ENCODE measurements at places on chromosomes 16 and 17. TPM values are rescaled to one million over a fixed set of nuclear protein-coding genes. Genes with fewer than 3 reads are reported as not detected.

GRCh38 chr16:75254359-75254837 is 3.0 kb upstream of the BCAR1 start:
- peaks cover 96% of the 10 kb centered on the region for H3K4me1 ChIP-seq
- no peaks in the 10 kb centered on the region for H3K36me3 ChIP-seq
- peak overlapping the region; percentile 96 for H3K27ac ChIP-seq
- peak; percentile 66 for DNase-seq
- no peak overlapping the region for H3K4me3 ChIP-seq
- no peaks in the 10 kb centered on the region for H3K27me3 ChIP-seq

- H3K27ac ChIP-seq, result no peak overlapping the region
- no peaks in the 10 kb centered on the region for H3K36me3 ChIP-seq
- no peak for DNase-seq
- no peak overlapping the region for H3K4me3 ChIP-seq
Measured at GRCh38 chr17:13306310-13306962, 288.6 kb upstream of the ELAC2 start.

GRCh38 chr17:75557852-75558665 is 29.5 kb upstream of the MYO15B start:
- no peak overlapping the region for H3K27ac ChIP-seq
- H3K36me3 ChIP-seq, result no peaks in the 10 kb centered on the region

- no peaks in the 10 kb centered on the region for H3K36me3 ChIP-seq
- no peak overlapping the region for H3K4me3 ChIP-seq
- no peak for DNase-seq
- peaks cover 26% of the 10 kb centered on the region for H3K27me3 ChIP-seq
- peaks cover 3% of the 10 kb centered on the region for H3K4me1 ChIP-seq
- H3K27ac ChIP-seq, result no peak overlapping the region
Measured at GRCh38 chr17:7107795-7108559, 6.6 kb downstream of the ASGR2 start.

DNA sequence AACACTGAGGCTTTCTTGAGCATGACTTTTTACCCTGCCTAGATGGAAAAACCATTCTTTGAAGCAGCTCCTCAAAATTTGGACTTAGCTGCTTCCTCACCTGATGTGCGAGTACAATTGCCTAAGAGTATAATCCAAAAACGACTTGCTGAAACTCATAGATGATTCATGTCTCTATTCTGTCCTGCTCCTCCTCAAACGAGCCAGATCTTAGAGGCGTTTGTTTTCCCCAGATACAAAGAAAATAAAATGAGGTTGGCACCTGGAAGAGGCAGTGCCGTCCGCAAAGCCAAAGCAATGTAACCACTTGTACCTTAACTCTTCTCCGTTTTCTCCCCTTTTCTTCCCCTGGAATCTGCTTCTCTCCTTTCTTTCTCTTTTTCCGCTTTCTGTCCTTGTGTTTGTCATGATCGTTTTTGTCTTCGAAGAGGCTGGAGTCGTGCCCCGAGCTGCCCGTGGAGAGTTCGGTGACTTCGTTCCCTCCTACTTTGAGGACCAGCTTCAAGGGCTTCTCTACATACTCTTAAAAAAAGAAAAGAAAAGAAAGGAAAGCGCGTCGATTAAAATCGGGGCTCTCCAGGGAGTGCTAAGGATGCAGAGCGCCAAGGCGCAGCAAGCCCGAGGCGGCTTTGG is 895 bp downstream of the BRD7 start:
- H3K27me3 ChIP-seq, result no peaks in the 10 kb centered on the region
- peaks cover 36% of the 10 kb centered on the region for H3K36me3 ChIP-seq
- peak overlapping the region; percentile 84 for H3K27ac ChIP-seq
- peaks cover 55% of the 10 kb centered on the region for H3K4me1 ChIP-seq
- DNase-seq, result no peak

DNA sequence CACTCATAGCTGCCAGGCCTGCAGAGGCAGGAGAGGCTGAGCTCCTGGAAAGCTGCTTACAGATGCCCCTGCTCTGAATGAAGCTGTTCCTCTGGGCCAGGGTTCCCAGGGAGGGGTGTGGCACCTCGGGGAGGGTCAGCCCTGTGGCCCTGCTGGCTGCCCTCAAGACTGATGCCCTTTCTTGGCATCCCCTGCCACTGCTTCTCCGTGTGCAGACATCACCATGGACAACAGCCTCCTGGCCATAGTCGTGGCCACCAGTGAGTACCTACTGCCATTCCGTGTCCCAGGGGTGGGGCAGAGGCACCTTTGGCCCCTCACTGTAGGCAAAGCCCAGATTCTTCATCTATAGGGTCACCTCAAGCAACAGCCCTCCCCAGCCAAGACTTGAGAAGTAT is 8.9 kb downstream of the MRPL27 start:
- no peaks in the 10 kb centered on the region for H3K27me3 ChIP-seq
- H3K4me3 ChIP-seq, result no peak overlapping the region
- no peak overlapping the region for H3K27ac ChIP-seq
- peak; percentile 56 for DNase-seq
- peaks cover 23% of the 10 kb centered on the region for H3K4me1 ChIP-seq
- H3K36me3 ChIP-seq, result peaks cover 11% of the 10 kb centered on the region

GRCh38 chr17:64470625-64471024 is 21.7 kb downstream of the MILR1 start:
- no peaks in the 10 kb centered on the region for H3K27me3 ChIP-seq
- H3K27ac ChIP-seq, result no peak overlapping the region
- no peak overlapping the region for H3K4me3 ChIP-seq

- peak within 1 kb of the TSS; percentile 51 for H3K4me3 ChIP-seq
- H3K36me3 ChIP-seq, result peaks cover 8% of the 10 kb centered on the region
- DNase-seq, result no peak
- H3K27me3 ChIP-seq, result peaks cover 25% of the 10 kb centered on the region
- no peak within 1 kb of the TSS for H3K27ac ChIP-seq
- H3K4me1 ChIP-seq, result peaks cover 43% of the 10 kb centered on the region
Measured at GRCh38 chr17:50129728-50130558, at the start of gene SAMD14. Gene SAMD14 (minus strand): TSS chr17:50130160. CDS start chr17:50124959, 5,201 bp downstream.

DNA sequence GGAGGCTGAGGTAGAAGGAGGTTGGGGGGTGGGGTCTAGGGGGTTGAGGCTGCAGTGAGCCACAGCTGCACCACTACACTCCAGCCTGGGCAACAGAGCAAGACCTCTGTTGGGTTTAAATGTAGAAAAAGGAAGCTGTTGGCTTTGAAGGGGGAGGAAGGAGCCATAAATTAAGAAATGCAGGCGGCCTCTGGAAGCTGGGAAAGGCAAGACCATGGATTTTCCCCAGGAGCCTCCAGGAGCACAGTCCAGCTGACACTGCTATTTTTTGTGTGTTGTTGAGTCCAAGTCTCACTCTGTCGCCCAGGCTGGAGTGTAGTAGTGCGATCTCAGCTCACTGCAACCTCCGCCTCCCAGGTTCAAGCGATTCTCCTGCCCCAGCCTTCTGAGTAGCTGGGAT is 15.9 kb downstream of the LITAF start:
- DNase-seq, result no peak
- no peaks in the 10 kb centered on the region for H3K36me3 ChIP-seq
- H3K27me3 ChIP-seq, result no peaks in the 10 kb centered on the region
- H3K4me1 ChIP-seq, result peaks cover 20% of the 10 kb centered on the region

DNA sequence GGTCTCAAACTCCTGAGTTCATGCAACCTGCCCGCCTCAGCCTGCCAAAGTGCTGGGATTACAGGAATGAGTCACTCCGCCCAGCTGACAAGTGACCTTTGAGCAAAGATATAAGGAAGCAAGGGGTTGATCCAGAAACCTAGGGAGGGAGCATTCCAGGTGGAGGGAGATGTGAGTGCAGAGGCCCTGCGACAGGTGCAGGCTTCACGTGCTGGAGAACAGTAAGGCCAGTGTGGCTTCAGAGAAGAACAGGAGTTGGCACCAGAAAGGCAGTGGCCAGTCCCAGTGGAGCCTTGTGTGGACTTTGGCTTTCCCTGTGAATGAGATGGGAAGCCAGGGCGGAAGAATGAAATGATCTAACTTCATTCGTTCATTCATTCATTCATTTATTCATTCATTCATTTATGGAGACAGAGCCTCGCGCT is 73.6 kb upstream of the HAS3 start:
- no peaks in the 10 kb centered on the region for H3K4me1 ChIP-seq
- no peak overlapping the region for H3K4me3 ChIP-seq
- DNase-seq, result no peak

- DNase-seq, result no peak
- H3K4me3 ChIP-seq, result no peak overlapping the region
- no peaks in the 10 kb centered on the region for H3K36me3 ChIP-seq
- H3K27ac ChIP-seq, result no peak overlapping the region
- H3K4me1 ChIP-seq, result no peaks in the 10 kb centered on the region
- H3K27me3 ChIP-seq, result no peaks in the 10 kb centered on the region
Measured at GRCh38 chr16:23704772-23705516, 8.1 kb downstream of the ERN2 start.

GRCh38 chr17:41456204-41456603 is 11.0 kb downstream of the KRT32 start:
- no peak for DNase-seq
- no peaks in the 10 kb centered on the region for H3K27me3 ChIP-seq
- H3K27ac ChIP-seq, result no peak overlapping the region
- H3K4me1 ChIP-seq, result no peaks in the 10 kb centered on the region

GRCh38 chr17:7884581-7885366 is 3.8 kb upstream of the CHD3 start:
- peak overlapping the region; percentile 68 for H3K4me3 ChIP-seq
- no peaks in the 10 kb centered on the region for H3K27me3 ChIP-seq
- H3K4me1 ChIP-seq, result peaks cover 66% of the 10 kb centered on the region

Gene C17orf100
- 2.1 TPM for polyA plus RNA-seq

Gene EPX
- polyA plus RNA-seq, result not detected

Gene RPTOR
- polyA plus RNA-seq, result 3.7 TPM

Gene CCL23
- polyA plus RNA-seq, result 18.6 TPM

Gene KRT40
- 0.60 TPM for polyA plus RNA-seq

Gene LHX1
- not detected for polyA plus RNA-seq

Gene CD300LB
- polyA plus RNA-seq, result 0.46 TPM
